RCC 7860 (cell line): ENCODE measurements at places on chromosomes 12 and 14.

DNA sequence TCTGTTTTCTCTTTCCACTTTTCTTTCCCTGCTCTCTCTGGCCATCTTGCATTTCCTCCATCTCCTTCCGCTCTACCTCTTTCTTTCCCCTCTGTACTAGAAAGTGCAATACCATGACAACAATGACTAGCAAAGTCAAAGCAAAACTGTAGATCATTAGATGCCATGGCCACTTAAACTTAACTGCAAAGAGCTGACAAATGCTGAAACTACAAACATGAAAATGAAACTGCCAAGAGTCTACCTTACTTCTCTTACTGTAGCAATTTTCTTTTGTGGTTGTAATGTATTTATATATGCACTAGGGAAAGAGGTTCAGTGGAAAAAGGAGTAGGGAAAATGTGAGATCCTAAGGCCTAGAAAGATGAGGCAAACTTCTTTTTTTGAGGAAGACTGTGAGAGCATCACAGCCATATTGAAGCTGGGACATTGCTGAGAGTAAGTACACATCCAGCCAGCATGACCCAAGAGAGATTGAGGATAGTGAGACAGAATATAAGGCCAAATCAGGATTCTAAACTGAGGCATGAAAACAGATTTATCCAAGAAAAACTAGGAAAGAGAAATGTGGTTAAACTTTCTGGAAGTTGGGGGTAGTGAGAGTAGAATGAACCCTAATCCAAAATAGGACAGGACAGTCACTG lies 276.6 kb upstream of the NAV3 start:
- DNase-seq = no peak

GRCh38 chr12:52193991-52194390 lies 2.2 kb upstream of the KRT80 start:
- no peak for DNase-seq

DNA sequence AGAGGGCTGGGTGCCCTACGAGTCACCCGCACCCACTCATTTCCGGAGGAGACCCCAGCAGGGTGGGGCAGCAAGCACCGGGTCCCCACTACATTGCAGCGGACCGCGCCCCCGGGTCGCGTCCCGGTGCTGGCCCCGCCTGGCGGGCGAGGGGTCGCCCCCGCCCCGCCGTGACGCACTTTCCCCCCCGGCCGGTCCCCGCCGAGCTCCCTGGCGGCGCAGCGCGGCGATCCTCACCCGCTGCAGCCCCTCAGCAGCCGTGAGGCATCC lies 106.1 kb downstream of the PRICKLE1 start:
- no peak for DNase-seq

DNA sequence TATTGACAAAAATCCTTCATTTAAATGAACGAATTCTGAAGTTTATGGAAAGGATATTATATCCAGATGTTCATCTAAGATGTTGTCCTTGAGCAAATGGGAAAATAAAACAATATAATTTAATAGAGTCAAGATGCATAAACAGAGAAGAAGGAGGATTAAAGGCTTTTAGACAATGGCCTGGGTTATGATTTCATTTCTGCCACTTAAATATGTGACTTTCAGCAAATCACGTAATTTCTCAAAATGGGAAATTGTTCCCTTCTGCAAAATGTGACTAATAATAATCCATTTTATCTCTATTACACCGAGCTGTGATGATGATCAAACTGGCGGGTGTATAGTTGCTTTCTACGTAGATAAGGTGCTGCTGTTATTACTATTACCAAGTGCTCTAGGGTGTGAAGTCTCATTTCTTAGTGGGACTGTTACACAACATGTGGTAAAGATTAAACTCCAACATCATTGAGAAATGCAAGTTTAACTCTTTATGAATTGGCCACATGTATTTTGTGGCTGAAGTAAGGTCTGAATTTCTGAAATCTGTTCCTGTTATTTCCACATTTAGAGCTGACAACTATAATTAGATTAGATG lies 157.0 kb downstream of the MYRFL start:
- DNase-seq = no peak

DNA sequence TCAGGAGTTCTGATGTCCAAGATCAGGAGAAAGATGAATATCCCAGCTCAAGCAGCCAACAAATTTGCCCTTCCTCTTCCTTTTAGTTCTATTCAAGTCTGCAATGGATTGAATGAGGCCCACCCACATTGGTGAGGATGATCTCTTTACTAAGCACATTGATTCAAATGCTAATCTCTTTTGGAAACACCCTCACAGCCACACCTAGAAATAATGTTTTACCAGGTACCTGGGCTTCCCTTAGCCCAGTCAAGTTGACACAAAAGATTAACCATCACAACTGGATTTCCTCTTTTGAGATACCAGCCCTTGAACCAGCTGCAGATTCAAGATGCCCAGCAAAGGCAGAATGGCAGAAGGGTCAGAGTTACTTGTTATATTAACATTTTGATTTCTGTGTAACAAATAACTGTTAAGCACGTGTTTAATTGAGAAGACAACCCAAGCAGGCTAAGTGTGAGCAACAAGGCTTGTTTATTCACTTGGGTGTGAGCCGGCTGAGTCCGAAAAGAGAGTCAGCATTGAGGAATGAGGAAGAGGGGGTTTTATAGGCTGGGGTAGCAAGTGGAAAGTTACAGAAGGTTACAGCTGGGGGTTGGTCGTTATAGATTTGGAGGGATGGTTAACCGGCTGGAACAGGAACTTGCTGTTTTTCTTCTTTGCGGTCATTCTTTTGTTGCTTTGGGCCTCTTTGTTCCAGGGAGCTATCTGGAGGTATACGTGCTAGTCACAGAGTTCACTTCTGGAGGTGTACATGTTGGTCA lies 180.3 kb downstream of the EMP1 start:
- DNase-seq = peak; percentile 53

- no peak for DNase-seq
Observed at GRCh38 chr12:117380083-117380482, 18.7 kb upstream of the NOS1 start.

- DNase-seq = no peak
Observed at GRCh38 chr14:77622366-77622961, 6.0 kb upstream of the SPTLC2 start.

- DNase-seq = no peak
Observed at GRCh38 chr12:27180906-27181505, 63.1 kb upstream of the STK38L start.

DNA sequence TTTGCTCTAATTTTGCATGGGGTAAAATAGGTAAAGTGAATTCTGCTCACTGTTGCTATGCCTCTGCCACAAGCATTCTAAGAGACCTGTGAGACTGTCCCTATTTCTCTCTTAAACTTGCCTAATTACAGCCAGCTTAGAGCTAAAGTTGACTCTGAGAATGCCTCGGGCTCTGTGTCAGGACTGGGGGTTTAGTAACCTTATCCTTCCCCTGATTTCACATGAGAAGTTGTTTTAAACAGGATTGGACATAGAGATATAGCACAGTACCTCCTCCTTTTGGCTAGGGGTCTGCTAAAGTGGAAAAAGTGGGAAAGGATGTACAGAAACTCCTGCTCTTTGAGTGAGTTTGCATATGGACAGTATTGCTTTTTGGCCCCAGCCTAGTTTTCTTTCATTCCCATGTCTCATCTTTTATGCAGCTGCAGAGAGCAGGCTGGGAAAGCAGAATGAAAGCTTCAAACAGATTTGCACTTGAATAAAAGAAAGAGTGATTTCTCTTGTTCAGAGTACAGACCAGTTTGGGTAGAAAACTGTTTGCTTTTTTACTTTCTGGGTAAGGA lies 122.0 kb downstream of the RAD51B start:
- DNase-seq = no peak

DNA sequence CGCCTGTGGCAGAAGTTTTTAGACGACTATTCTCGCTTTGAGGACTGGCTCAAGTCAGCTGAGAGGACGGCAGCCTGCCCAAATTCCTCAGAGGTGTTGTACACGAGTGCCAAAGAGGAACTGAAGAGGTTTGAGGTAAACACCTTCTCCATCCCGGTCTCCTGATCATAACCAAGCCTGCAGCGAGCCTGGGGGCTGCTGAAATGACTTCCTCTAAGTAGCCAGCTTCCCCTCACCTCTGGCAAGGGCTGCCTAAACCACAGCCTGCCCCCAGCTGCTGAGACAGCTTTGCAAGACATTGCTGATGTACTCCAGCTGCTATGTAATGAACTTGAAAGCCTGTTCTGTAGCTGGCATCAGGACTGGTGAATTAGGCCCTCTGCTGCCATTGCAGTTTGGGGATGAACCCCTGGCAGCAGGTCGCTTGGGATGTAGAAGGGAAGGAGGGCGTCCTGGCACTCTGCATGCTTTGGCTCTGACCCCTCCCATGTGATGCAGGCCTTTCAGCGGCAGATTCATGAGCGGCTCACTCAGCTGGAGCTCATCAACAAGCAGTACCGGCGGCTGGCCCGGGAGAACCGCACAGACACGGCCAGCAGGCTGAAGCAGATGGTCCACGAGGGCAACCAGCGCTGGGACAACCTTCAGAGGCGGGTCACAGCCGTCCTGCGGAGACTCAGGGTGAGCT lies 84.6 kb downstream of the ESR2 start:
- DNase-seq = no peak

DNA sequence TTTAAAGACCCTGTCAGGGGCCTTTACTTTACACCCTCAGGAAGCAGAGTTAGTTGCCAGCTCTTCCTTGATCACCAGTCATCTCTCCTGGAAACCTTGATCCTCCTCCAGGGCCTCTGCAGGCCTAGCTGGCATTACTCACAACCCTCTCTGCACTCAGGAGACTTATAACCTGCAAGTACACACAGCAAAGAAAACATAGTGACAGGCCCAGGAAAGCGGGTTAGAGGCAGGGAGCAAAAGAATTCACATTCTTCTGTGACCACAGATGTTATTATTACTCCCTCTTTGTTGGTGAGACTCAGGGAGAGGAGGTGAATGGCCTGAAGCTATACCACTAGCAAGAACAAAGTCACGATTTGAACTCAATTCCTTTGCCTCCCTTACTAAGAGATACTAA lies 87.4 kb downstream of the OR11H12 start:
- peak; percentile 23 for DNase-seq

DNA sequence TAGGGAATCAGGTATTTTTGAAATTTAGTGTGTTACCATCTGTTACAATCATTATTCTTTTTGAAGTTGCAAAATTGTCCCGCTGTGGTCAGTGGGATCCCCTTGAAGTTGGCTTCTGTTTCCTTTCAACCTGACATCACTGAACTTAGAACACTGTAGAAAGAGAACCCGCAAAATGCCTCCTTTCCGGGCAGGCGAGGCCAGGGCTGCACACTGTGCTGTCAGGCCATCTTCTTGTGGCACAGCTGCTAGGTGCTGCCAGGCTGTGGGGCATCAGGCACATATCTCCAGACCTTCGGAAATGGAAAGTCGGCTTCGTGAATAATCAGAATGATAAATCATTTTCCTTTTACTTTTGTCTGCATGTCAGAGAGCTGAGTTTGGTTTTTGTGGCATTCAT lies 103.5 kb downstream of the GLT1D1 start:
- no peak for DNase-seq
